ENCODE measurements at places on chromosomes 13 and 19. TPM values are rescaled to one million over a fixed set of nuclear protein-coding genes. Genes with fewer than 3 reads are reported as not detected.

Gene HRC
- 0.43 TPM for total RNA-seq

- no peak for DNase-seq
Measured at GRCh38 chr19:33390908-33391630, 17.6 kb downstream of the CEBPG start.

GRCh38 chr13:111315347-111315995 lies 5.0 kb upstream of the TEX29 start:
- DNase-seq: no peak

Gene CASP14
- total RNA-seq: not detected

Gene ZNF534
- total RNA-seq: not detected

- DNase-seq: no peak
Measured at GRCh38 chr13:34108410-34108809, 290.5 kb downstream of the RFC3 start.

- DNase-seq: no peak
Measured at GRCh38 chr13:25743421-25743820, 308.4 kb downstream of the SHISA2 start.

Gene NKPD1
- total RNA-seq: not detected

GRCh38 chr19:32580901-32581704 lies at the start of gene PDCD5:
Gene PDCD5, plus strand, starts transcription at chr19:32581190. Its CDS starts 72 bp downstream, at chr19:32581262.
- DNase-seq: peak; percentile 98

GRCh38 chr13:74251778-74252519 lies 117.7 kb upstream of the KLF12 start:
- DNase-seq: no peak

GRCh38 chr13:32098272-32098671 lies 66.7 kb downstream of the FRY start:
- no peak for DNase-seq

DNA sequence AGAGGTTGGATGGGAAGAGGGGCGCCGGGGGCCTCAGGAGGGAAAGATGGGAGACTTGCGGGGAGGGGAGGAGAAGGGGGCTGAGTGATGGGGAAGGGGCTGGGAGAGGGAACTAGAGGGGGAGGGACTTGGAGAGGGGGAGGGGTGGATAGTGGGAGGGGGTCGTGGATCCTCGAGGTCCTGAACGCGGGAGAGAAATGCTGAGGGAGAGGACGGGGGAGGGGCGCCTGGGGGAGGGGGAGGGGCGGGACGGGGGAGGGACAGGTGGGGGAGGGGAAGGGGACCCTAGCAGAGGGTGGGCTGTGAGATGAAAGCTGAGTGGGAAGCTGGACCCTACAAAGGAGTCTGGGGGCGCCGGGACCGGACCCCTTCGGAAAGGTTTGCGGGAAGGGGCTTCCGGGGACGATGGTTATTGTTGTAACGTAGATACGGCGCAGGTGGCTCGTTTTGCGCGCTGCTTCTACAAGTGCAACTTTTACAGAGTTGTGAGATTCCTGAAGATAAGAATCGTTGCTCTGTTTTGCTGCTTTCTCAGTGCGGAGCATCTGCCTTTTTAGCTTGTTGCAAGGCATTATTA lies 418 bp downstream of the ZNF444 start:
- peak; percentile 55 for DNase-seq

DNA sequence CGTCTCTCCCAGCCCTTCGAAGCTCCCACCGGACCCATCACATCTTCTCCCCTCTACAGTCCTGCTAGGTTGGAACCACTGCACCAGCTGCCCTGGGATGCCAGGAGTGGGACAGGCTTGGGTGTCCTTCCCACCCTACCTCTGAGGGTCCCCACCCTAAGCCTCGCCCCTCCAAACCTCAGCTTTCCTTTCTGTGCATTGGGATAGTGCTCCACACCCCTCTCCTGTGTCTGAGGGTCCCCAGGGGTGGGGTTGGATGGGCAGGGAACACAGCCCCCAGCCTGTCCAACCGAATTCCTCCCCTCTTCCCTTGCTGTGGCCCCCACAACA lies 1.9 kb upstream of the BCL3 start:
- DNase-seq: peak; percentile 27

DNA sequence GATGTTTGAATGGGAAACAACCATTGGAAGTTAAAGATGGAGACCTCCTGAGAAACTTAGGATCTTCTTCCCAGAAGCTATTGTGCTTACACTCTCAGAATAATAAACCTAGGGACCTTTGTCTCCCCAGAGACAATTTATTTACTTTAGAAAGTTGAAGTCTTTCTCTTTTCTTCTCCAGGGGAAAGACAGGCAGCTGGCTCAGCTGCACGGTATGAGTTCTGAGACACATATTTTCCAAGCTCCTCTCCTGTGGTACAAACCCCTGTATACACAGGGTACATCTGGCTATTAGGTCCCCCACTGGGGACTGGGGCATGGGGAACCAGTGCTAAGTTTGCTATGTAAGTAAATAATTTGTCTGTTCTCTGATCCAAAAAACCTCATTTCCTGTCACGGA lies 67.5 kb upstream of the POSTN start:
- DNase-seq: no peak

DNA sequence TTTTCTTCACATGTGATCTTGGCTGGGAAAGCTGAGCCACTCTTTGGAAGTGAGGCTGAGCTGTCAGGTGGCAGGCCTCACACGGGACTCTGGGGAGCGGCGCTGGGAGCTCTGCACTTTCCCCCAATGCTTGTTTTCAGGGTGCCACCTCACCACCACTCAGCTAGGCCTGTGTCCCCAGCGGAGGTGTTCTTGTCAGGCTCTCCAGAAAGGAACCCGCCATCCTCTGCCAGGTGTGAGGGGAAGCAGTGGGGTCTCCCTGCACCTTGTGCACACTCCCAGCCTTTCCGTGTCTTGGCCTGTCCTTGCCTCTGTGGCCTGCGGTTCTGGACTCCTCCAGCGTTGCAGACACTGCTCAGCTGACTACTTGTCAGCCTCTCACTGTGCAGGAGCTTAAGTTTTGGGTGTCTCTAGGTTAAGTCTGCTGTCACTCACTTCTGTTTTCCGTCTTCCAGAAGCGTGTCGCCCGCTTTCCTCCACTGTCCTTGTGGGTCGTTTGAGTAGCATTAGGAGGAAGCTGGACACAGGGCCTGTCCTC lies 51.9 kb downstream of the GGACT start:
- DNase-seq: no peak

Gene FBXL12
- 6.8 TPM for total RNA-seq

- DNase-seq: no peak
Measured at GRCh38 chr13:109945206-109945960, 159.0 kb upstream of the IRS2 start.

Gene NXNL1
- total RNA-seq: not detected

GRCh38 chr19:2042485-2043250 lies 8.4 kb downstream of the MKNK2 start:
- DNase-seq: peak; percentile 73

DNA sequence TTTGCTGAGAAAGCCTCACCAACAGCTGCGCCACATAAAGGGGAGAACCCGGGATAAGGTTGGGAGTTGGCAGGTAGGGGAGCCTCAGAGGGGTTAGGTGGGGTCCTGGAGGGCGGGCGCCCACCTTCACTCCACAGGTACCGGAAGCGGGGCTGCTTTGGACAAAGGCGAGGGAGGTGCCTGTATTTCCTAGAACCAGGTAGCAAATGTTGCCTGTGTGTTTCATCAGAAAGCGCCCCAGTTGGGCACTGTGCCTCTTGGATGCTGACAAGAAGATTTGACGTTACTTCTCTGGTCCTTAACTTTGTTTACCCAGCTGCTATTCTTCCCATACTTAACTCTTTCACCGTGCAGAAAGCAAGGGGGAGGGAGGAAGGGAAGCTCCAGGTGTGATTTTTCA lies 278.9 kb downstream of the ZNF536 start:
- DNase-seq: peak; percentile 88

DNA sequence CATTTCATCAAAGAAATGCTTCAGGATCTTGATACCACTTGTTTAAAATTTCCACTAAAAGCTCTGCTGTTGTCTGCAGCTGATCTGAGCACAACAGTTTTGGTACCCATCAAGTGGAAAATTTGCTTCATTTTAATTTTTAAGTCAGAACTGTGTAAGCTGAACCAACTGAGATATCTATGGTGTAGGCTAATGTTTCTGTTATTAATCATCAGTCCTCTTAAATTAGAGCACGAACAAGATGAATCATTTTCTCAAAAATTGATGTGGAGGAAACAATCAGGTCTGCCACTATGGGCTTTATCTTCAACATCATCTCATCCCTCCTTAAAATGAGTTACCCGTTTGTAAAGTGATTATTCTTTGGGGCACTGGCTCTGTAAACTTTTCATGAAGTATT lies 221.5 kb upstream of the NBEA start:
- no peak for DNase-seq

Gene ZNF865
- total RNA-seq: 6.6 TPM

DNA sequence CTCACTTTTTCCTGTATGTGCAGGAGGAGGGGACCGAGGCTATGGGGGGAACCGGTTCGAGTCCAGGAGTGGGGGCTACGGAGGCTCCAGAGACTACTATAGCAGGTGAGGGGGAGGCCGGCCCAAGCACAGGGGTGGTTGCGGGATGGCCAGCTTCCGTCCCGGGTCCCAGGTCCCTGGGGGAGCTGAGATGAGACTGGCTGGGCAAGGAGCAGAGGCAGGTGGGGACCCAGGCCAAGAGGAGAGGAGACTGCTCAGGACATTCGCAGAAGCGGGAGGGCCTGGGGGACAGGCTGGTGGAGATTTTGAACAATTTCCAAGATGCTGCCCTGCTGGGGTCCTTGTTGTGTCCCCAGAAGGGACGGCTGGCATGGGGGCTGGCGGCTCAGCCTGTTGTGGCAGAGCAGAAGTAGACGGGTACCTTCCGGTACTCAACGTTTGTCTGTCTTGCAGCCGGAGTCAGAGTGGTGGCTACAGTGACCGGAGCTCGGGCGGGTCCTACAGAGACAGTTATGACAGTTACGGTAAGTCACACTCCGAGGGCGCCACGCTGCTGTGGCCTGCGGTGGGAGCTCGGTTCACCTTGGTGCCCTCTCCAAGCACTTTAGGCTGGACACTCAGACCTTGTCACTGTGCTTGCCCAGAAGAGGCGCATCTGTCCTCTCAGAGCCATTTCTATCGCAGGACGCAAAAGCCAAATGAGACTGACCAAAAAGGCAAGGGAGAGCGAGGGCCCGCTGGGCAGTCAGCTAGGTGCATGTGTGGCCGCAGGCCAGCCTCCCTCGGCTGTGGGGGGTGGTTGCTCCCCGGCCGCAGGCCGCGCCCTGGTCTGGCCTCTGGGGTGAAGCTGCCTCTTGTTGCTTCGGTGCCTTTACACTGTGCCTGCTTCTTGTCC lies 2.6 kb downstream of the CIRBP start:
- peak; percentile 40 for DNase-seq

Gene KLK13
- total RNA-seq: 5.3 TPM

DNA sequence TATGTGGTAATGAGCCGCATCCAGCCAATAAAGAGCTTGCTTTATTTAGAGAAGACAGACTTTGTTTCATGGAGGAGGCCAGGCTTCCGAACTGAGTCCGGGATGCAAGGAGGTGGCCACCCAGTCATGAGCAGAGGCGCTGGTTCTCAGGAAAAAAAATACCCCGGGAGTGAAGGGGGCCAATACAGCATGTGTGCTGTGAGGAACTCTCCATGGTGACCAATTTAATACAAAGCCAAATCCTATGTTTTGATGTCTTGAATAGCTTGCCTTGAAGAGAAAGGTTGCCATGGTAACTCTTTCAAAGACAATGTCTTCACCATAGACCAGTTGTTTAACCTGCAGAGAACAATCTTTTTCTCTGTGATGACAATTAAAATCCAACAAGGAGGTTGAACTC lies 43.4 kb upstream of the PDCD5 start:
- DNase-seq: no peak

- DNase-seq: no peak
Measured at GRCh38 chr13:99998261-99998660, 16.7 kb downstream of the ZIC2 start.

GRCh38 chr13:76795701-76796695 lies 90.2 kb downstream of the KCTD12 start:
- DNase-seq: no peak

DNA sequence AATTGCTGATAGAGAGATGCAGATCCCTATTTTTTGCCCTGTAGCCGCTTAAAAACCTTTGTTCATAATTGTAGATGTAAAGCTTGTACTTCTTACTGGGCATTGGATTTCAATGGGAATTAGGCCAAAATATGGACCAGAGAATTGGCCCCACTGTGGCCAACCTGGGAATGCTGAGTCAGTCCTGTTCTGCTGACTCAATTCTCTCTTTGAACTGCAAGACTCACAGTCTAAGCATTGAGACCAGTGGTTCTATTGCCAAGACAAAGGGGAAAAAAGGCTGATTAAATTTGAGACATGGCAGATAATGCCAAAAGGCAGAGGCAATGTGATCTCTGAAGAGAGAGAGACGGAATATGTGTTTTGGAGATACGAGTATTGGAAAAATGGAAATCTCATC lies 72.5 kb upstream of the UBL3 start:
- DNase-seq: no peak

DNA sequence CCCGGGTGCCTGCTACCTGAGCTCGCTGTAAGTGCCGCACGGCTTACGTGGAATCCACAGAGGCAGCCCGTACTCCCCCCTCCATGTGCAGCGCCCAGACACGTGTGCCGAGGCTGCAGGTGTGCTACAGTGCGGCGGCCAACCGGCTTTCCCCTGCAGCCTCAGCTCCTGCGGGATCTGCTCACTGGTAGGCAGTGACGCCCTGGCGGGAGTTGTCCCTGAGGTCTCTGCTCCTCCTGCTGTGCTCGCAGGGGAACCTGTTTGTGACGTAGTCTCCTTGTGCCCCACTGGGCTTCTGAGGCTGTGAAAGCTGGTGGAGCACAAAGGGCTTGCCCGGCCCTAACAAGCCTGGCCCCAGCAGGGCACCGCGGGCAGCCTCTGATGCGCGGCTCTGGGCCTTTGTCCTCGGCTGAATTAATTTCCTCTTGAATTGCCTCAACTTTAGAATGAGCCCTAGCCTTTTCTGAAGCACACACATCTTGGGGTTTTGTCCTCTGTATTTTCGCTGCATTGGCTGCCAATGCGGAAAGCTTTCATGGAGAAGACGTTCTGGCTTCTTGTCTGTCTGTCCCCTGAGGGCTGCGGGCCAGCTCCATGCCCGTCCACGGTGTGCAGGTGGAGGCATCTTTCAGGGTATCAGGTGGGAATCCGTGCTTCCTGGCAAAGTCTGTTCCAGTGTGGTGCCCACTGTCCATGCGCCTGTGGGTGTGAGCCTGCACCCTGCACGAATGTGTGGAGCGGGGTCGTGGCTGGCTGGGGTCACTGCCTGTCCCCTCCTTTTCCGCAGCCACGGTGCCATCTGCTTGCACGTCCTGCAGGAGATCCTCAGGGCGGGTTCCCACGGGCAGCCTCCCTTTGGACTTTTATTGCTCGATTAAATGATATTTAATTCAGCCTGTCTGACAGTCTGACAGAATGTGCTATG lies 77.3 kb upstream of the MCF2L start:
- no peak for DNase-seq

Gene FFAR1
- 2.8 TPM for total RNA-seq

DNA sequence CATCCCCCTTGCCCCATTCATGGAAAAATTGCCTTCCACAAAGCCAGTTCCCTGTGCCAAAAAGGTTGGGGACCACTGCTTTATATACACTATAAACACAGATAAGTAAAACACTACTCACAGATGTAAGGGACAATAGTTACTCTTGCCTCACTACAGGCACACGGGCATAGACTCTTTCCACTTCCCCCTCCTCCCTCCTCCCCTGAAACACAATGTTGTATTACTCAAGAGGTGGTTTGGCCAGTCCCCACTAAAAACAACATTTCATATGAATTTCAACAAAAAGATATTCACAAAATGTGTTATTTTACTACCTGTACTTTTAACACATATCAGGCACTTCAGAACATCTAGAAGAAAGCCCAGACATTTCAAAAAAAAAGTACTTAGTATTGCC lies 45.1 kb downstream of the EPSTI1 start:
- no peak for DNase-seq

Gene SERTM1
- total RNA-seq: 0.43 TPM

Gene CCL25
- total RNA-seq: not detected
